ENCODE measurements at places on chromosomes 16 and 17.

- DNase-seq, result no peak
Measured at GRCh38 chr16:49275050-49275730, 6.4 kb downstream of the CBLN1 start.

- DNase-seq, result no peak
Measured at GRCh38 chr17:71850812-71851211, 270.0 kb upstream of the SOX9 start.

DNA sequence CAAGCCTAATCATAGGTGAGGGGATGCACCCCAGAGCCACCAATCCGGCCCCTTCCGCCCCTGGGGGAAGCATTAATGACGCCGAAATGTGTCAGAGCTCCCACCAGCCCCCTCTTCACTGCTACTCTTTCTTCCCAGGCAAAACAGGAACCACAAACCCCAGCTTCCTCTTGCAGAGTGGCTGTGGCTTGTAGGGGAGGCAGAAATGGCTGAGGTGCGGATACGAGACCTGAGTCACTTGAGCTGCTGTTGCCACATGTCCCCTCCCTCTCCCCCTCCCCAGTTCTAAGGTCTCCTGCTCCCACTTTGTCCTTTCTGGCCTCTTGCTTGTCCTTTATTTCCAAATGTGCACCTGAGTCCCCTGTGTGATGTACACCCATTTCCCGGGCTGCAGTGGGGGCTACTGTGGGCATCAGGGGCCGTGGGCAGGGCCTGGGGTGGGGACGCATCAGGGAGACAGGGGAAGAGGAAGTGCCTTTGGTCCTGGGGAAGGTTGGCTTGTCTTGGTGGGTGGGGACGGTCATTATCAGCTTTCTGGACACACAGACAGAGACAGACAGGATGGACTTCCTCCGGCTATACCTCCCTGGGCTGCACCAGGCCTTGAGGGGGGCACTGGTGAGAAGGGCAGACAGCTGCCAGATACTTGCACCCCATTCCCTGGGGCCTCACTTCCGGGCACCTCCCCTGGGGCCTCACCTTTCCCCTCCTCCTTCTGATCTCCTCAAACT lies at the start of gene APOBR:
Gene APOBR (plus strand): TSS at position 523 of the 731 bp plus-strand sequence. CDS start 39 bp downstream, at position 562.
- peak; percentile 88 for DNase-seq

DNA sequence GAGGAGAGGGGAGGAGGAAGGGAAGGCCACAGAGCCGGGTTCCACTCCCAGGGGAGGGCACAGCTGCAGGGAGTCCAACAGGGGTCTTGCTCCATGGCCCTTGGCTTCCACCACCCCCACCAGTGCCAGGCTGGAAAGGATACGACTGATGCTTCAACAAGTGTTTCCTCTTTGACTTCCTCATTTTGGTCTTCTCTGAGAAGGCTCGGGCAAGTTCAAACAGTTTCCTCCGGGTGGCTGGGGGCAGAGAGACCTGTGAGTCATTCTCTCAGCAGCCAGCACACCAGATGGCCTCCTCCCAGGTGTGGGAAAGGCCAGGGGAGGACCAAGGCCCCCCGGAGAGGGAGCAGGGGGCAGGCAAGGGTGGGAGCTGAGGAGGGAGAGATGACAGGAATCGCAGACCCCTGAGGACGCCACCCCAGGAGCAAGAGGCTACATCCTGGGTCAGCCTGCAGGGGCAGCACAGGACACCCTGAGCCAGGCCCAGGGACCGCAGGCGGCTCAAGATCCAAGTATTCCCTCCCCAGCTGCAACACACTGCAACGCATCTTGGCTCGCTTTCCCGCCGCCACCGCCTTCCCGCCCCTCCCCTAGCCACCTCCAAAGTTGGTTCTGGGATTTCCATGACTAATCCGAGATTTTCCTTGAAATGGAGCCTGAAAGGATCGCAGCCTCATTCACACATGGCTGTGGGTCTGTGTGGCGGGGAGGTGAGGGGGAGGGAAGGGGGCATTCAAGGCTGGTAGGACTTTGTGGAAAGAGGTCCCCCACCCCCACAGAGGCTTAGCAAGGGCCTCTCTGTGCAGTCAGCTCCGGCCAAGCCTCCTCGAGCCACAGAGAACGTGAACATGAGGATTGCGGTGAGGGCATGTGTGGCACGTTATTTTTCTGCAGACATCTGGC lies 18.4 kb upstream of the MRPS23 start:
- peak; percentile 97 for DNase-seq

GRCh38 chr17:4944554-4945175 lies 3.7 kb downstream of the PFN1 start:
- DNase-seq, result no peak

DNA sequence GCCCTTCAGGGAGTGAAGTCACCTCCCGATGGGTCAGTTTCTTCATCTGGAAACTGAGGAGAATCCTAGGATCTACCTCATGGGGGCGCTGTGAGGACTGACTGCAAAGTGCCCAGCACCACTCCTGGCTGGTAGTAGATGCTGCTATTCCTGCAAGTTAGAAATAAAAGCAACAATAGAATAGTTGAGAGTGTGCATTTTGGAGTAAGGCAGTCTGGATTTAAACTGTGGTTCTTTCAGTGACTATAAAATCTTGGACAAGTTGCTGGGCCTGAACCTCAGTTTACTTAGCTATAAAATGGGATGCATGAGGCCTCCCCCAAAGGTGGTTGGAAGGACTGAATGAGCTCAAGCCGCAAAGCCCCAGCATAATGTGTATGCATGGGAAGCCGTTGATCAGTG lies 70.6 kb downstream of the CYB5B start:
- DNase-seq, result no peak
